CD4-positive, alpha-beta memory T cell (primary cell): ENCODE measurements at places on chromosomes 4 and X. TPM values are rescaled to one million over a fixed set of nuclear protein-coding genes. Genes with fewer than 3 reads are reported as not detected.

GRCh38 chr4:13907255-13907751 lies 279.8 kb upstream of the BOD1L1 start:
- H3K27ac ChIP-seq: no peak overlapping the region
- H3K27me3 ChIP-seq: no peaks in the 10 kb centered on the region
- H3K4me3 ChIP-seq: no peak overlapping the region

- DNase-seq: no peak
- no peaks in the 10 kb centered on the region for H3K36me3 ChIP-seq
- H3K4me1 ChIP-seq: no peaks in the 10 kb centered on the region
- H3K4me3 ChIP-seq: no peak overlapping the region
- H3K27me3 ChIP-seq: no peaks in the 10 kb centered on the region
- H3K27ac ChIP-seq: no peak overlapping the region
Observed at GRCh38 chr4:176150356-176150682, 45.1 kb downstream of the SPATA4 start.

Gene CCDC158
- not detected for total RNA-seq

DNA sequence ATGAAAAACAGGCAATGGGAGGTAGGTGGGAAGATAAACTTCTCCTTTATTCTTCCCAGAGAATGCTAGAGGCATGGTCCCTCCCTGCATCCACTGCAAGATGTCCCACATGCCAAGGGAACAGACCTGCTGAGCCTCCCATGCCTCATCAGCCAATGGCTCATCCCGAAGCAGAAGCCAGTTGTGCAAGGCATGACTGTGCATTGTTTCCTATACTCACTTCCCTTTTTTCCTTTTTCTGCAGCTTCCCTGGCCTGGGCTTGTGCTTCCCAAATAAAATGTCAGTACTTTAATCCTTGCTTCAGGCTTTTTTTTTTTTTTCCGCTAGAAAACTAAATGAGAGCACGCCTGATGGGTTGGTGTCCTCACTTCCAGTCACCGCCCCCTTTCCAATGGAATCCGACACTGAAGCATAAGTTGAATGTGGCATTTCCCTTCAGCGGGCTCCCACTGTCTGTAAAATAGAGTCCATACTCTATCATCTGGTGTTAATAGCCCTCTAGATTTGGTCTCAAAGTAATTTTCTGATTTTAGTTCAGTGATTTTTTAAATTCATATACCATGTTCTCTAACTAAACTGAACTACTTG lies 239.0 kb upstream of the JADE1 start:
- H3K27me3 ChIP-seq: no peaks in the 10 kb centered on the region
- no peak overlapping the region for H3K4me3 ChIP-seq
- no peaks in the 10 kb centered on the region for H3K36me3 ChIP-seq
- DNase-seq: no peak
- H3K4me1 ChIP-seq: no peaks in the 10 kb centered on the region
- H3K27ac ChIP-seq: no peak overlapping the region

- no peaks in the 10 kb centered on the region for H3K4me1 ChIP-seq
- no peak overlapping the region for H3K4me3 ChIP-seq
- no peaks in the 10 kb centered on the region for H3K27me3 ChIP-seq
- no peak overlapping the region for H3K27ac ChIP-seq
- no peaks in the 10 kb centered on the region for H3K36me3 ChIP-seq
- no peak for DNase-seq
Observed at GRCh38 chr4:75848891-75849290, 53.4 kb downstream of the PPEF2 start.

GRCh38 chr4:101973361-101973760 lies 182.8 kb downstream of the BANK1 start:
- H3K27me3 ChIP-seq: no peaks in the 10 kb centered on the region
- H3K36me3 ChIP-seq: no peaks in the 10 kb centered on the region
- H3K4me1 ChIP-seq: no peaks in the 10 kb centered on the region
- no peak for DNase-seq
- H3K4me3 ChIP-seq: no peak overlapping the region
- no peak overlapping the region for H3K27ac ChIP-seq

DNA sequence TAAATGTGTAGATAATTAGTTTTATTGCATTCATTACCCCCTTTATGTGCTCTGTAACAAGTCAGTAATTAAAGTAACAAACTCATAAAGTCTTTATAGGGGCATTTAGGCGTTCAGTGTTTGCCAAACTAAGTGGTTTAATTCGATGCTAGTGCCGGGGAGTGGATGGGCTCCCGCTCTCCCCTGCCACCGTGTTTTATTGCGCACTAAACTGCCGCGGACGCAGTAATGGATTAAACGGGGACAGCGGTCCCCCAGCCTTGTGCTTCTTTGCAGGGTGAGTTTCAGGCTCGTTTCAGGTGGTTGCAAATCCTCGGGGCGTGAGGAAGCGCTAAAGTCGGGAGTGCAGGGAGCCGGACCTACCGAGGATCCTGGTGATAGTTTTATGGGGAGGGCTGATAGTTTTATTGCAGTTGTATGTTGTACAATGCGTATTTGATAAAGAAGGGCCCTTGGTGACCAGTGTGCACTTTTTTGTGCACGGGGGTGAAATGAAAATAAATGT lies 1.6 kb upstream of the PHOX2B start:
- peaks cover 27% of the 10 kb centered on the region for H3K27me3 ChIP-seq
- H3K4me1 ChIP-seq: no peaks in the 10 kb centered on the region
- H3K4me3 ChIP-seq: no peak overlapping the region
- no peak overlapping the region for H3K27ac ChIP-seq

Gene PGRMC1
- 17.2 TPM for total RNA-seq

GRCh38 chr4:119537586-119537985 lies 91.0 kb downstream of the PDE5A start:
- H3K36me3 ChIP-seq: no peaks in the 10 kb centered on the region
- no peak overlapping the region for H3K27ac ChIP-seq
- H3K27me3 ChIP-seq: no peaks in the 10 kb centered on the region
- no peaks in the 10 kb centered on the region for H3K4me1 ChIP-seq
- H3K4me3 ChIP-seq: no peak overlapping the region

DNA sequence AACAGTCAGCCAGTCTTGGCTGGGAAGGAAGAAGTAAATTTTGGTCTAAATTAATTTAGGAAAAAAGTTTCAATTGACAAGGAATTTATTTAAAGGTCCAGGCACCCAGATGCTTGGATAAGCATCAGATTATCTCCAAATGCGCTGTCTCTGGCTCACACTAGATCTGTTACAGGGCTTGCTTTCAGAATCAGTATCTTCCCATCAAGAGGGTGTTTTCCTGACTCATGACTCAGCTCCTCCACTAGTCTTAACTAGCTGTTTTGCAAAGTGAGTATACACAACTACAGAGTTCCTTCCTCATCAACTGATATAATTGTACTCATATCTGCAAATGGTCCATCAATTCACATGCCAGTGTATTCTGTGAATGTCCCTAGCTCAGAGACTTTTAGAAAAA lies 482.1 kb upstream of the CPEB2 start:
- no peaks in the 10 kb centered on the region for H3K36me3 ChIP-seq
- H3K27ac ChIP-seq: no peak overlapping the region
- no peak overlapping the region for H3K4me3 ChIP-seq
- DNase-seq: no peak
- H3K4me1 ChIP-seq: no peaks in the 10 kb centered on the region
